ENCODE measurements at places on chromosomes 2 and 18.

DNA sequence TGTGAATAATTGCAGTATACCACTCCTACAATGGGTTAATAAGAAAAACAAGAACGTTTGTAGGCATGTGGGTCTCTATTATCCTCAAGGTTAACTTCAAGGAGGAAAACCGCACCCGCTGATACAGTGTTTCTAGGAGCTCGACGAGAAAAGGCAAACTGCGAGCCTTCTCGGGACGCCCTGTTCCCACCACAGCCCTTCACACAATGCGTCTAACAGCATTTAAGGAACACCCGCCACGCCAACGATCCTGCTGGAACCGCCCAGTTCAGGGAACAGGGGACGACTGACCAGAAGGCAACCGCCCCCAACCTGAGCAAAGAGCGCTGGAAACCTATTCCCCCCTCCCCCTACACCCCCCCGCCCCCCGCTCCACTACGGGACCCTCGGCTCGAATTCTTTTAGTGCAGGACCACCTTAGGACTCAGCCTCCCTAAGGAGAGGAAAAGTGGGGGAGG is 710 bp upstream of the TMSB10 start:
- peak; percentile 66 for DNase-seq

DNA sequence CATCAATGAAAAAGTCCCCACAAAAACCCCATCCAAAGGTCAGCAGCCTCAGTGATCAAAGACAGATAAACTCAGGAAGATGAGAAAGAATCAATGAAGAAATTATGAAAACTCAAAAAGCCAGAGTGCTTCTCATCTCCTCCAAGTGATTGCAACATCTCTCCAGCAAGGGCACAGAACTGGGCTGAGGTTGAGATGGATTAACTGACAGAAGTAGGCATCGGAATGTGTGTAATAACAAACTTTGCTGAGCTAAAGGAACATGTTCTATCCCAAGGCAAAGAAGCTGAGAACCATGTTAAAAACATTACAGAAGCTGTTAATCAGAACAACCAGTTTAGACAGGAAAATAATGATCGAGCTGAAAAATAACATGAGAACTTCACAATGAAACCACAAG is 442.8 kb upstream of the SYT4 start:
- no peak for DNase-seq

DNA sequence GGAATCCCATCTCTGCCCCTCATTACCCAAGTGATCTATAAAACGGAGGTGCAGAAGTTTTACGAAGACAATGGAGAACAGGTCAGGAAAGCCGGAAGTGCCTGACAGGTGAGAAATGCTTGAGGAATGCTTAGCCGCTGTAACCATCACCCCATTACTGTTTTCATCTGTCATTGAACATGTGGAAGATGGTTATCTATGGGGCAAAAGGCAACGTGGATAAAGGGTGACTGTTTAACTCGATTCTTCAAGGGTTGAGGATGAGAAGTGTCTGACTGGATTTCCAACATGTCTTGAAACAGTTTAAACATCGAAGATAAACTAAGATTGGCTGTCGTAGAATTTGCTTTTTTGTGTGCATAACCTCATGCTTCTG is 17.3 kb downstream of the HK2 start:
- DNase-seq: peak; percentile 40

DNA sequence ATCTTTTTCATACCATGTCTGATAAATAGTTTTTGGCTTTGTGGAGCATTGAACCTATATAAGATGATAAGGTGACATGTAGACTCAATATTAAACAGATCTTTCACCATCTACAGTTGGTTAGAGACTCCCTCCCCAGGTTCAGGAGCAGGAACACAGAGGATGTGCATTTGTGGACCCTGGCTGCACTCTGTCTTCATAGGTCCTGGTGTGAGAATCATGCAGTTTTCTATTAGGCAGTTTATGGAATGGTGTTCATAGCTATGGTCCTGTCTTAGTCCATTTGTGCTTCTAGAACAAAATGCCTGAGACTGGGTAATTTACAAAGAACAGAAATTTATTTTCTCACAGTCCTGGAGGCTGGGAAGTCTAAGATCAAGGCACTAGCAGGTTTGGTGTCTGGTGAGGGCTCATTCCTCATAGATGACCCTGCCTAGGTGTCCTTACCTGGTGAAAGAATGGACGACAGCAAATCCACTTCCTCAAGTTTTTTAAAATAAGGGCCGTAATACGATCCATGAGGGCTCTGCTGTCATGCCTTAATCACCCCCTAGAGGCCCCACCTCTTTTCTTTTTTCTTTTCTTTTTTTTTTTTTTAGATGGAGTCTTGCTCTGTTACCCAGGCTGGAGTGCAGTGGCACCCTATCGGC is 35.3 kb upstream of the FAM98A start:
- no peak for DNase-seq

DNA sequence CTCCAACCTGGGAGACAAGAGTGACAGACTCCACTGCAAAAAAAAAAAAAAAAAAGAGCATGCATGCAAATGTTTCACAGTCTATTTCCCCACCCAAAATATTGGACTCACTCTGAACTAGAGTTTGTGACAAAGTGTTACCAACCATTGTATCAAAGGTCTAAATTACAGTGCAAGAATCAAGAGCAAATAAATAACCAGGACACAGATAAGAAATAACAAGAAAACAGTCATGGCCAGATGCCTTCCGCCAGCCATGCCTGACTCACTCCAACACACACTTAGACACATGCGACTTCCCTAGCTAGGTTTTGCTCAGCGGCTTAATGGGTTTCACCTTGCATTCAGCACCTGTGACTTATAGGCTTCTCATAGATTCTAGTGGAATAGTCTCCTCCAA is 62.8 kb downstream of the CYB5A start:
- no peak for DNase-seq

DNA sequence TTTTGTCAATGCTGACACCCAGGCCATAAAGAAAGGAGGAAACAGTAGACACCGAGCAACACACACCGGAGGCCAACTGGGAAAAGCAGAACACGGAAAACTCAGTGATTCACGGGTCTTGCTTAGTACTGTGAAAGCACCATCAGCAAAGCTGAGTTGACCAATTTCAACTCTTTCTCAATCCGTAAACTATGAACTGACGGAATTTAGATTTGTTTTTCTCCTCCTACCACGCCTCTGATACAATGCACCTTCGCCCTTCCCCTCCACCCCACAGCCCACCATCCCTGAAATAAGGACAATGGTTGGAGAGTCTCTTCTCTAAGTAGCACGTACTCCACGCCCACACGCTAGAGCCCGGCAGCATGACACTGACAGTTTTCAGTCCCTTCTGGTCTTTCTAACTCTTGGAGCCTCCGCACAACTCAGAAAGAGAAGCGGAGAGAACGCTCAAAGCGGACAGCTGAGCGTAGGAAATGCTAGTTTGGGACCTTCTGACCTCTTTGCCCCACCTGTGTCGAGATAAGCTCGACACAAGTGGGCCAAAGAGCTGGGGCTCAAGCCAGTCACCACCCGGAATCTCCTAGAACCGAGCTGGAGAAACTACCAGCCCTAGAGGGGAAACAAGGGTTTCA is 669 bp downstream of the LNPK start:
- peak; percentile 32 for DNase-seq

DNA sequence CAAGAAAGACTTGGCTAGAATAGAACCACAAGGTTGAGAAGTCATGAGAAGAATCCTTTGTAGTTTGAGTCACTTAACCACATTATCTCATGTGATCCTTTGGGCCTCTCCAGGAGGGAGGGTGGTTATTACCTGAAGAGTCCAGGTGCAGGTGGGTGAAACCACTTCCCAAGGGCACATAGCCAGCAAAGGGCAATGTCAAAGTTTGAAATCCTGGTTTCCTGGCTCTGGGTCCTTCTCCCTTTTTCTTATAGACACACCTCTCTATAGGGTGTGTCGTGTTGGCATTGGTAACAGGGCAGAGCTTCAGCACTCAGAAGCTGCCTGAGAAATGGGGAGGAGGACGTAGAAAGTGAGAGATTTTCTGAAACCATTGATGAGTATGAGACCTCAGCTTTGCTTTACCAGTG is 137.9 kb downstream of the MGAT5 start:
- DNase-seq: peak; percentile 75

GRCh38 chr2:128090575-128090944 is 440 bp upstream of the UGGT1 start:
- no peak for DNase-seq

GRCh38 chr2:127675331-127676261 is at the start of gene LIMS2:
Gene LIMS2 (minus strand): TSS chr2:127675530. CDS start chr2:127675024, 506 bp downstream.
- DNase-seq: peak; percentile 80

GRCh38 chr2:75555701-75556100 is 5.0 kb downstream of the EVA1A start:
- no peak for DNase-seq

DNA sequence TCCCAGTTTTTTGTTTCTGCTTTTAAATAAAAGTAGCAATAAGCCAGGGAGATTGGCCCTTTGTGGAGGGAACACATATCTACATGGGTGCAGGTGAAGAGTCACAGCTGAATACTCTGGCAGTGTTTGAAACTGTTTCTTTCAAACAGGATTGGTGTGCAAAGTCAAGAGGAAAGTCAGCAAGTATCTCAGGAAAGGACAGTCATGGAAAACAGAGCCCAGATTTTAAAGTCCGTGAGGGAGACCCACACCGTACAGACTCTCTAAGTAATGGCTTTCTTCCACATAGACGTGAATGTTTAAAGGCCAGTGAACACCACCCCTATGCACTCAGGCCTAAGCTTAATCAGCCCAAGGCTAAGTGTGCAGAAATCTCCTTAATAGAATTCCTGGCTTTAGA is 95.3 kb downstream of the GFPT1 start:
- DNase-seq: no peak

DNA sequence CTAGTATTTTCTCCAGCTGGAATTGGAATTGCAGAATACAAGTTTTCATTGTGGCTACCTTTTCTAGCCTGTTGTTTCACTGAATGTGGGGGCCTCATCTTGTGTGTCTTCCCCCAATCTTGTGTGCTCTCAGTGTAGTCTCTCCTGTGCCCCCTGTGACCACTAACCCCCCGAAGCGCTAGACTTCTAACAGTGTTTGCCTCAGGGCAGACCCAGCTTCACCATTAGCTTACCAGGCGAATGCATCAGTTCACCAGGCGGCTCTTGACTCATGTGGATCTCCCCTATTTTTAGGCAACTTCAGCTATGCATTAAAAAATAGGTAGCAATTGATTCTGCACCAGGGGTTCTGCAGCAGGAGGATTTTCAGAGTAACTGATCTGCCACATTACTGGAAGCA is 376.2 kb upstream of the MEIS1 start:
- DNase-seq: no peak

DNA sequence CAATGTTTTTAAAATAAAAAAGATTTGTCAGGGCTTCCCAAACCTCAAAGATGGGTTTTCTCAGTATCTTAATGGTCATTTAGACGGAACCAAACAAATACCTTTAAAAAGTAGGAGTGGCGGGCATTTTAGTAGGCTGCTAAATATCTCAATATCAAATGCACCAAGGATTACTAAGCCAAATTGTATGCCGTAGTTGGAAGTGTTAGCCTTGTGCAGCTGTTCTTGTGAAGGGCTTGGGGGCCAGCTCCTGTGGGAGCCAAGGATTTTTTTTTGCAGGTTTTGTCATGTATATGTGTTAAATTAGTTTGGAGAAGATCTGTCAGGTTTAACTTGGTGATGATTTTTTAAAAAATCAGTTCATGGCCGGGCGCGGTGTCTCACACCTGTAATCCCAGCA is 52.1 kb downstream of the ACTR2 start:
- DNase-seq: no peak

DNA sequence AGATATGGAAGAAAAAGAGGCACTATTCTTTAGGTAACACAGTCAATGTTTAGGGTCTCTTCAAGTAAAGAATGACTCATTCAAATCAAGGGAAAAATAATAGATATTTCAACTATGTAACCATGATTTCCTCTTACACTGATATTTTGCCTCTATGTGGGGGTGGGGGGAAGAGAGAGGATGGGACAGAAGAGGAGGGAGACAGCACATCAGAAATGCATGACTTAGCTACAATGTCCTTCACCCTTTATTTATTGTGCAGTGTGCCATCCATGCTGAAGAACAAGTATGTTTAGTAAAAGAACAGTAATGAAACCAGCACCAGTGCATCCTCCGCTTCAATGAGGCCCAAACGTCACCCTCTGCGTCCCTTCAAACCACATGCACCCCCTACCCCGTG is 204.8 kb downstream of the HDAC4 start:
- no peak for DNase-seq

GRCh38 chr2:69781321-69782248 is 39.7 kb downstream of the ANXA4 start:
- no peak for DNase-seq

GRCh38 chr2:224217233-224217961 is 178.3 kb upstream of the SERPINE2 start:
- DNase-seq: no peak

DNA sequence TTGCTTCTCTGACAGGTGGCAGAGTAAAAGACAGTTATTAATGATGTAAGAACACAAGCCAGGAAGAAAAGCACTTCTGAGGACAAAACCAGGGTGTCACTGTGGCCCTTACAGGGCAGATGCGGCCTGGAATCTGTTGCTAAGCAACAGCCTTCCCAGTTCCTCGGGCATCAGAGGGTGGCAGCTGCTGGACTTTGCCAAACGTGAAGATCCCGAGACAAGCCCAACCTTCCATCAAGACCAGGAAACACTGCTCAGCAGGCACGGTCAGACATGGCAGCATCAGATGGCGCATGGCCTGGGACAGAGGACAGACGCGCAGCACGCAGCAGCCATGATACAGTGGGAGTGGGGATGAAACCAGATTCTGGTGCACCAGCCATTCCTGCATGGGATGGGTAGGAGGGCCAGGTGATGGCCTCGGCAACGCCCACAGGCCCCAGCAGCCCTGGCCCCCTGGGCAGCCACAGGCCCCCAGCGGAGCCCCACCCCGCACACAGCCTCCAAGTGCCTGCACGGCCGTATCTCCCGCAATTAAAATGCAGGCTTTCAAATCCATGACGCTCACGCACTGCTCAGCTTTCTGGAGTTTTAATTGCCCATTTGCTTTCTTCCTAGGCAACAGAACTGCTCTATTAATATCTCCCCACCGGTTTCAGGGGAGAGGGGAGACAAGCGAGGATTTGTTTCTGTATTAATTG is 89.0 kb downstream of the EIPR1 start:
- no peak for DNase-seq

DNA sequence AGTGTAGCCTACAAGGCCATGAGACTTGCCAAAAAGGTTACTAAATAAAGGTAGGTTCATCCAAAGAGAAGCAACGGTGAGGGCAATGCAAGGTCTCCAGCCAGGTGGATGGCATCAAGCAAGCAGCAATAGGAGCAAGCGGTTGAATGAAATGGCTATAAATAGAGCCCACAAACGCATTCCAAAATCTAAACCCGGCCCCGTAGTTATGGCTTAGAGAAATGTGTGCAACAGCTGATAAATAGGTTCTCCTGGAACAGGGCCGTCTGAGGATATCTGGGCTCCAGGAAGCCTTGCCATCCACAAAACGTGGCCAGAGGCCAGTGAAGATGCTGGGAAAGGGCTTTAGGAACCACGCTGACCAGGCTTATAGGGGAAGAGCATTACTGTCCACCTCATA is 146.1 kb upstream of the PID1 start:
- DNase-seq: no peak

GRCh38 chr18:3450012-3450798 is at the start of gene TGIF1:
Gene TGIF1 (plus strand): TSS chr18:3450172. CDS start chr18:3450490, 318 bp downstream.
- peak; percentile 96 for DNase-seq

DNA sequence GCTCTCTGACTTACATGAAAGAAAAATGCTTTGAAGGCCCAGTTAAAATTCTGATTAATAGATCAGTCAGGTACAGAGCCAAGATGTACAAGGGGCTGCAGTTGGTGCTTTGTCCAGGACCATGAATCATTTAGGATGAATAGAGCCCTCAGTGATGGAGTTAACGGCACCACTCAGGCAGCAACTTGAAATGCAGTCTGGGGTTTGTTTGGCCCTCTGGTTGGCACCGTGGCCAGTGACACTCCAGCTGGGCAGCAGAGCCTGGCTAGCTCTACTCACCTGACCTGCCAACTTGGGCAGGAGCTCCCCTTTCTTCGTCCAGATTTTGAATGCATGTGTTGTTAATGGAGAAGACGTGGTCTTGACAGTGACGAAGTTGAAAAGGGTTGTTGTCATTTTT is 493.0 kb upstream of the ACVR2A start:
- DNase-seq: no peak

All from urothelium cell line (cell line).